ENCODE measurements at places on chromosomes 1 and 21.

- DNase-seq: no peak
Observed at GRCh38 chr1:213054733-213055591, 3.9 kb downstream of the RPS6KC1 start.

GRCh38 chr1:114597949-114598348 is 16.5 kb upstream of the BCAS2 start:
- no peak for DNase-seq

DNA sequence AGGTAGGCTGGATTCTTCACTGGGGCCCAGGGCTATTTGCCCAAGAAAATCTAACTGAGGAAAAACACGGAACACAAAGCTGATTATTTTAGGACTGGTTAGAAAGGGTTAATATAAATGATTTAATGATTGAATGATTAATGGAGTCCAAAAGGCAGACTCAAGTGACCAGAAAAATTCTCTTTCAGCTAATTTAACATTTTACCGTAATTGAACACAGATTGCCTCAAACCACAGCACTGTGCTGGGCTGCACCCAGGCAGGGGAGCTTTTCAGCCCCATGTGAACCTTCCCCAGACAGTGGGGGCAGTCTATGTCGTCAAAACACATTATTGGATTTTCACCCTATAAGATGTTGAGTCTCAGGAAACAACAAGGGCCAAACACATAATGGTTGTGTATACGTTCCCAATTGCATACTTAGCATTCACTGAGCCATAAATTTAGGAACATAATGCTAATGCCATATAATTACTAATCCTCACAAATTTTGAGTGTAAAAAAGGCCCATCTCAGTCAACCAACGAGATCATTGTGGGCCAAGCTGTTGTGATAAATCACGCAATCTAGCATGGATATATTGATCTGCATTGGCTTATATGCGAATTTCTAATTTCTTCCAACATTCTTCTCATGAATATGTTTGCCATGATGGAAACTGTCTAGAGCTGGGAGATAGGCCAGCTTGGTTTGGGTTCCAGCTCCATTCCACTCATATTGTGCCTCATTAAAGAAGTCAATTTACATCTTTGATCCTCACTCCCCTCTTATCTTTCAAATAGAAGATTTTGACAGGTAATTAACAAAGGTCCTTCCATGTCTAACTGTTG is 27.7 kb downstream of the DSCAM start:
- DNase-seq: no peak

DNA sequence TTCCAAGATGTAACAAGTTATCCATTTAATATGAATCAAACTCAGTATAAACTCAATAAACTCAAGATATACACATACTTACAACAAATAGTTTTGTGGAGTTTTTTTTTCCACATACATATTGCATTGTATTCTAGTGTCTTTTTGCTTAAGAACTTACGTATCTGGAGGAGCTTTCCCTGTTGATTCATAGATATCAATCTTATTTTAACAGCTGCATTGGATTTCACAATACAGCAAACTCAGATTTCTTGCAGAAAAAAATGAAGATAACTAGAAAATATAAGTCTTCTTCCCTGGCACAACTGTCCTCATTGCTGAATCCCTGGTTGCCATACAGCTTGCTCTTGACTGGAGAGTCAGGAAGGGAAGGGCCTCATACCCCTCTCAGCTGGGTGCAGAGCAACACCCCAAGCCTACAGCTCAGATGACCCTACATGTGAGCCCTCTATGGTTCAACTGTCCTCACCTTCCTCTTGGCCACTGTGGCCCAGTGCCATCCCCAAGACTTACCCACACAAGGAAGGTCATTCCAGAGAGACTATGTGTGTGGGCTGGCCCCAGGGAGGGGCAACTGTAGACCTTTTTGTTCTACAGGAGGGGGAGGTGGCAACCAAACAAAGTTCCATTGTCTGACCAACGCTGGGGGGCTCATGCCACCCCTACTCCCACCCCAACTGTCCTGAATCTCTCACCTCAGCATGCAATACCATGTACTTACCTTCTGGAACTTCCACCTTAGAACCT is 1.7 kb downstream of the MPZ start:
- DNase-seq: no peak

GRCh38 chr1:89279011-89279466 is 6.4 kb upstream of the GBP5 start:
- no peak for DNase-seq

- DNase-seq: no peak
Observed at GRCh38 chr21:20215959-20216358, 782.2 kb upstream of the NCAM2 start.

- no peak for DNase-seq
Observed at GRCh38 chr1:65150583-65151263, 2.7 kb downstream of the AK4 start.
